Fibroblast of lung (primary cell): ENCODE measurements at places on chromosomes 2 and 18.

GRCh38 chr2:124602759-124603158 lies 577.7 kb downstream of the CNTNAP5 start:
- no peak for DNase-seq

DNA sequence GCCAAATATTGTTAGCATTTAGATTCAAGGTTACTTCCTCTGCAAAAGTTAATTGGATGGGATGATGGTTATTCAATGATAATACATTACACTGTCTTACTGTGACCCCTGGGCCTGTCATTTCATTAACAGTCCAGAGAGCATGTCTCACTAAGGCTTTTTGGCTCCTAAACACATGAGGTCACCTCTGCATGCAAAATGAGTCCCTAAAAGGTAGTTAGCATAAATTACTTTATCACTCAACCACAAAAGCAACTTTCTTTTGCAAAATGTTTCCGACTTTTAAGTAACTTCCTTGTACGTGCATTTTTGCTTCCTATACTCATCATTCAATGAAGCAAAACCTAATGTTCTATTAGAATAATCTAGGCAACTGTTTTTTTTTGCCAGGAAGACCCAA lies 16.8 kb upstream of the AGFG1 start:
- peak; percentile 89 for DNase-seq

DNA sequence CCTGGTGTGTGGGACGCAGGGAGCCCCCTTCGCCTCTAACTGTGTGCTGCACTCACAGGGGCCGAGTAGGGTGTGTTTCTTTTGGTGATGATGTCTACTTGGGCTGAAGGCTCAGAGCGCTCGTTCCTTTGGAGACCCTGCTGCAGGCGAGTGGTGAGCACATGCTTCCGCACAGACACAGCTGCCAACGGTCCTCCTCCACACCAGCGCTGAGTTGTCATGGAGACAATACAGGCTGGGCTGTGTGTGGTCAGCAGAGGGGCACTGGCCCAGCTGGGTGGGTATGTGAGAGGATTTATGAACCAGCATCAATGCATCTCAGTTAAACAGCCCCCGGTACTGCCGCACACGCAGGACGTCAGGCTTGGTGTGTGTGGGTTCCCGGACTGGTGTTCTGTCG lies 143.5 kb downstream of the SH3RF3 start:
- peak; percentile 25 for DNase-seq

DNA sequence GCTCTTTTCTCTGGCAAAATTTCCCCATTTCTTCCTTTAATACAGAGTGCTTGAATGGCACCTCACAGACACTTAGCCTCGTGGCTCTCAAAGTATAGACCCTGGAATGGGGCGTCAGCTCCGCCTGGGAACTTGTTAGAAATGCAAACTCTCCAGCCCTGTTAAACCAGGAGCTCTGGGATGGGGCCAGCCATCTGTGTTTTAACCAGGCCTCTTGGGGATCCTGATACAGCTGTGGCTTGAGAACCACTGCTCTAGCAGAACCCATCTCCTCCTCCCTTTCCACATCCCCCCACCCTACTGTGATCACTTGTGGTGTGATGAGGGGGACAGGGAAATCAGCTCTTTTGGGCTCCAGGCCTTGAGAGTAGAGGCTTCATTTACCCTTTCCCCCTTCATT lies 15.9 kb downstream of the LTBP1 start:
- no peak for DNase-seq

- DNase-seq = no peak
These were observed 122.3 kb downstream of the CHST9 start for GRCh38 chr18:27062802-27063201.

GRCh38 chr2:26692279-26692896 lies at the start of gene KCNK3:
Gene KCNK3 (plus strand): TSS chr2:26692722. CDS start chr2:26692876, 154 bp downstream.
- DNase-seq = peak; percentile 60

- DNase-seq = peak; percentile 41
These were observed 17.3 kb upstream of the KLHL23 start for GRCh38 chr2:169716238-169716886.

- no peak for DNase-seq
These were observed 199.7 kb downstream of the ANKRD30B start for GRCh38 chr18:14947482-14948162.

DNA sequence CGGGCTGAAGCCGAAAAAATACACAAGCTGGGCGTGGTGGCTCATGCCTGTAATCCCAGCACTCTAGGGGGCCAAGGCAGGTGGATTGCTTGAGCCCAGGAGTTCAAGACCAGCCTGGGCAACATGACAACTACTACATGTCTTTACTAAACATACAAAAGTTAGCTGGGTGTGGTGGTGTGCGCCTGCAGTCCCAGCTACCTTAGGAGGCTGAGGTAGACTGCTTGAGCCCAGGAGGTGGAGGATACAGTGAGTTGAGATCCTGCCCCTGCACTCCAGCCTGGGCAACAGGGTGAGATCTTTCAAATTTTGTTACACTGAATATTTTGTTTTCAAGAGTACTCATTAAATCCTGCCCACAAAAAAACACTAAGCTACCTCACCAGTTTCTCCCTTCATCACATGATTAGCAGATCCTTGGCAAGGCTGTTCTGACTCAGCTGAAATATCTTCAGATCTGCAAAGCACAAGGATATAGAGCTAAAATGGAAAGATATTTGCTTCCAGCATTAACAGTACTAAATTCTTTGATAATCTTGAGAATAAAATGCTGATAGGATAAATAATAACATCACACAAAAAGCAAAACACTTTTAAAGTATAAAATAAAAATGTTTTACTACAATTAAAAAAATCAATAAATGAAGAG lies 28.2 kb upstream of the MCM6 start:
- peak; percentile 39 for DNase-seq

DNA sequence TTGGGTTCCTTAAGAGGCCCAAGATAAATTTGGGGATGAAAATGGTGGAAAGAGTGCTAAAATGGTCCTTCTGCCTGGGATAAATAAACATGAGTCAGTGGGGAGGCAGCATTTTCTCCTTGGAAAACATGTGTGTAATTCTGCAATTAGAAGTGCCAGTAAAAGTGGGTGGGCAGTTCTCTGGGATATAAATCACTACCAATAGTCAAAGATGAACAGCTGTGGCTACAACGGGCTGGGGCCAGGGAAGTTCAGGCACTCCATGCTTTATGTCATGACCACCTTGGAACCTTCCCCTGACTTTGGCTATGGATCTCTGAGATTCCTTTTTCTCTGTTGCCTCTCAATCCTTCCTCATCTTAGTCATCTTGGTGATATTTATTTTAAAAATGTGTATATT lies 56.5 kb upstream of the CYRIA start:
- DNase-seq = no peak

DNA sequence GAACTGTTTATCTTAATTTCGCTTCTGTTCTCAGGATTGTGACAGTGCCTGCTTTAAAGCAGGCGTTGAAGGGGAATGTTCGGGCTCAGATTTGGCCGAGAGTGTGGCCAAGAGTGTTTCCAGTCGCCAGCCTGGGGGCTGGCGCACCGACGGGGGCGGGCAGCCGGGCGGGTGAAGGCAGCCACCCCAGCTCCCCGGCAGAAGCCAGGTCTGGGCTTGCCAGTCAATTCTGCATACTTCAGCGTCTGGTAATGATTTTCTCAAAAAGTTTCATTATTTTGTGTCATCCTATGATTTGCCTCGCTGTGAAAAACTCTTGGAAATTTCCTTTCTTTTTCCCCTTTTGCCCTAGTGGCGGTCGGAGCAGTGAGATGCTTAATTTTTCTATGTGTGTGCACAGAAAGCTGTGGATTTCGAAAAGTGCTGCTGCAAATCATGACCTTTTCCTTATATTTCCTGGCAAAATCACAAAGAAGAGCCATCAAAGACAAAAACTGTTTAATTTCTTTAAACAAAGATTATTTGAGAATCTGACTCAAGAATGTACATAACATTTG lies 856 bp downstream of the FAM228A start:
- no peak for DNase-seq

DNA sequence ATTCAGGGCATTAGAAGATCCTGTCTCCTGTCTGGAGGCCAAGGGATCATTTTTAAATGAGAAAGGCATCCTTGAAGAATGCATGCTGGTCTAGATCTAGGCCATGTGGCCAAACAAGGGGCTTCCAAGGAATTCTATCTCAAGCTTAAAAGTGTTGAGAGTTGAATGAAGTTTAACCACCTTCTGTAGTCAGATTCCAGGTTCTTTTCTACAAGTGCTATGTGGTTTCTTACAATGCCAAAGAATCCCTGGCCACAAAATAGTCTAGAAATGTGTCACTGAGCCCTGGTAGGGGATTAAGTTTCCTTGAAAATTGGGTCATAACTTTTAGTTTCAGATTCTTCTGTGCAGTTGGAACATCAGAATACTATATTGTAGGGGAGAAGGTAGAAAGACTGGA lies 640.7 kb upstream of the ACVR2A start:
- peak; percentile 55 for DNase-seq

DNA sequence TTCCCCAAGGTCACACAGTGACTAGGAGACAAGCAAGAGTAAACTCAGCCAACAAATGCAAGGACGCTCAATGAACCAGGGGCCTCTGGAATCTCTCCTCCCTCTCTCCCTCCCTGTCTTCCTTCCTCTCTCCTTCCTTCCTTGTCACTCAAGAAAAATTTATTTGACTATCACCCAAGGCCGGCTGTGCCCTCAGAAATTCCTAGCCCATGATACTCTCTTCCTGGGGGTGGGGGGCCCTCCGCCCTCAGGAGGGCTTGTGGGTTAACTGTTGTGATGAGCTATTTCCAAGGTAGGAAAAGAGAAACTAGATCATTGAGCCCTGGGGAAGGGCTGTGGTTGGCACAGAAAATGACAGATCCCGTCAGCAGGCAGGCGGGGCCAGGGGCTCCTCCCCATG lies 21.7 kb downstream of the INHBB start:
- peak; percentile 41 for DNase-seq

DNA sequence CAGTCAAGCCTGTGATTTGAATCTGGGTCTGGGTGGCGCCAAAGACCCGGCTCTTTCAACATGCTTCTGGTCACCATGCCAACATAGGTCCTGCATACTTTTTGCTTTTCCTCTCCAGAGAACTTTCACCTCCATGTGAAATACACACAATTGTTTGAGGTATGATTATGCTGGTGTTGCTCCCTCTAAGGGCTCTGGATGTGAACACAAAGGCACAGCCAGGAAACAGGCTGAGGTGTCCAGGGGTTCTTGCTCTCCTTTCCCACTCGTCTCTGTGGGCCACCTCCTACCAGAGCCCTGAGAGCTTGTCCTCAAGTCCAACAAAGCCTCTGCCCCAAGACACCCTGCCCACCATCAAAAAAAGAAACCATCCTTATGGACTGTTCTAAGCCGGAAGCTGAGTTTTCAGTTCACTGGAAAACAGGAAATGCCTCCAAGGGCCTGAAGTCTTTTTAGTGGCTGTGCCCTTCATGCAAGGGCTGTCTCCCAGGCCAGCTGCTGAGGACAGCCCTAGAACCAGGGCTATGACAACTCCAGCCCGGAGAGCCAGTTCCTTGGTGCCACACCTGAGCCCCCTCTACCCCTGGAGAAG lies 100.2 kb upstream of the EPAS1 start:
- no peak for DNase-seq

DNA sequence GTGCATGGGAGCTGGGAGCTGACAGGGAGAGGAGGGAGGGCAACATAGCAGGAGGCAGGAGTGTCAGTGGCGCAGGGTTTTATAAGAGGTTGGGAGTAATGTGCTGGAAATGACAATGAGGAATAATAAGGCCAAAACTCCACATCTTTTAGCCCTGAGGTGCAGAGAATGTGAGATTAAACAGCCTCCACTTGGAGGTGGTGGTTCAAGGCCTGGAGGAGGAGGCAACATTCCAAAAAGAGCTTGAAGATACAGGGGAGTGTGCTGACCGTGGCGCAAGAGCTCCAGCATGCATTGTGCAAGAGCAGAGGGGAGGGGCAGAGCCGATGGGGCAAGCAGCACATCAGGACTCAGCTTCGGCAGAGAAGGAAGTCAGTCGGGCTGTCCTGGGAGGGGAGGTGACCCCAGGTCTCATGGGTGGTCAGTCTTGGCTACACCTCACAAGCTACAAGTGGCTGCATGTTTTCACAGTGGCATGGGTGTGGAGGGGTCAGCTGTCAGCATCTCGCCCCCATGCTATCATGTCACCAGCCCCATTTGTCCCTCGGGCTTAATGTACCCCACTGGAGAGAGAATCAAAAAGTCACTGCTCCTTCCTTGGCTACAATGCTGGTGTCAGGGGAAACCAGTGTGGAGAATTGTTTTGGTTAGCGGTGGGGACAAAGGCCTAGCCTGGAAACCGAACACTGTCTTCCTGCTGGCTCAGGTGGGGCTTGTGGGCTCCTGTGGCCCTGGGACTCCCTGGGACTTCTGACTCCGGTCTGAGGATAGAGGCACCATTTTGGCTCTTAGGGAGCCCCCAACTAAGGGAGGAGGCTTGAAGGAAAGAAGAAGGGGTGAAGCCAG lies 208.0 kb downstream of the ZFP36L2 start:
- DNase-seq = peak; percentile 94

GRCh38 chr2:109268916-109269315 lies 139.9 kb downstream of the SH3RF3 start:
- no peak for DNase-seq

DNA sequence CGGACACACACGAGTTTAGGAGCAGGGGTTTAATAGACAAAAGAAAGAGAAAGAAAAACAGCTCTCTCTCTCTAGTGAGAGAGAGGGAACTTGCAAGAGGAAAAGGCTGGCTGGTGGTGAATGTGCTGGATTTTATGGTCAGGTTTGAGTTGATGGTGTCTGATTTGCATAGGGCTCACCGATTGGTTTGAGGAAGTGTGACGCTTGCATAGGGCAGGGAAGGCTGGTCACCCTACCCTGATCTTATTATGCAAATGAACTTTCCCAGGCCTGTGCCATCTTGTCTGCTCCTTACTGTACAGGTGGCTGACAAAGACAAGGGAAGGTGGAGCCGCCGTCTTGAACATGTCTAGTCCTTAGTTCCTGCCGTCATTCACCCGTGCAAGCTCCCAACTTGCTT lies 408.9 kb downstream of the RIT2 start:
- DNase-seq = peak; percentile 2

DNA sequence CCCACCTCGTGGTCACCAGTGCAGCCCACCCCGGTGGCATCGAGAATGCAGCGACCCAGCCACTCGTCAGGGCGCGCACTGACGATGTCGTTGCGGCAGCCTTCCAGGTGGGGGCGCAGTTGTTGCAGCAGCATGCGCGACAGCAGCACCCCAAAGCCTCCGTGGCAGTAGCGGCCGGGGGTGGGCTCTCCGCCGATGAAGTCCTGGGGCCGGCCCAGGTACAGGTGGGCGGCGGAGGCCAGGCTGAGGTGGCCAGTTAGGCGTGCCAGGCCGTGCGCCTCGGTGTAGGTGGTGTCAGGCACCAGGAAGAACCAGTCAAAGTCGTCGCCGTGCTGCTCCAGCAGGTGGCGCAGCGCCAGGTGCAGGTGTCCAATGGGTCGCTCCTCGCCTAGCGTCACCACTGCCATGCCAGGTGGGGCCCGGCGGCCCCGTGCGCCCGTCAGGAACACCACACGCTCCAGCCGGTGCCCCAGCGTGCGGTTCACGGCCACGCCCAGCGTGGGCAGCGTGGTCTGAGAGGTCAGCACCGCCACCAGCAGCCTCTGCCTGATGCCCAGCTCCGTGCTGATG lies 1.9 kb downstream of the CHPF start:
- DNase-seq = peak; percentile 58

DNA sequence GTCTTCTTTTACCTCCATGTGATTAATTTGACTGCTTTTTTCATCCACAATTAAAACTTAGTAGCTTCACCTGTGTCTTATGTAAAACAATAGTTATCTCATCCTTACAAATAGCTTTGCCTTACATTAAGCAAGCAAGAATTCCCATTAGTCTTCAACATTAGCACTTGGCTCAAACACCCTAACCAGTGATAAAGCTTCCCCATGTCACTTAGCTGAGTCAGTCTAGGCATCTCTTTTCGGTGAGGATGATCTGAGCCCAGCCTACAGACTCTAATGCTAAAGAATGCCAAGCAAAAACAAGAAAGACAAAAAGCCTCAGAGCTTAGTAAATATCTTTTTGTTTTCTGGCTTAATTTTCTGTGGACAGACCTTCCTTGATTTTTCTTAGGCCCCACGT lies 26.1 kb downstream of the GAD1 start:
- DNase-seq = no peak
